NCI-H345 (cell line): ENCODE measurements at places on chromosomes 12 and 14.

- DNase-seq, result no peak
Measured at GRCh38 chr14:92258934-92259333, 64.0 kb upstream of the SLC24A4 start.

DNA sequence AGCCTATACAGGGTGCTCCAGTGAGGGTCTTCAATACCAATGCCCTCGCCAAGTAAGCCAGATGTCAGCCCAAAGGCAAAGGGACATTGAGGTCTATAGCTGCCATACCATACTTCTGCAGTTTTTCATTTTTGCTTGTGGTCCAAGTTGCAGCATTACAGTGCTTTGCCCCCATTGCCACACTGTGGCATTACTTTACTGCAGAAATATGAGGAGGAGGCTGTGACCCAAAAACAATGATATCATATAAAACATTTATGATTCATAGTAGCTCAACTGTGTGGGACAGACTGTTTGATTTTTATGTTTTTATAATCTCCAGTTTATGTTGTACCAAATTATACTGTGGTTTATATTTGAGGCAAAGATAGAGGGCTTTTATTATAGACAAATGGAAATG, 64.1 kb downstream of the KIAA0586 start:
- DNase-seq, result no peak

- no peak for DNase-seq
Measured at GRCh38 chr12:51188359-51189051, 15.6 kb upstream of the TFCP2 start.

DNA sequence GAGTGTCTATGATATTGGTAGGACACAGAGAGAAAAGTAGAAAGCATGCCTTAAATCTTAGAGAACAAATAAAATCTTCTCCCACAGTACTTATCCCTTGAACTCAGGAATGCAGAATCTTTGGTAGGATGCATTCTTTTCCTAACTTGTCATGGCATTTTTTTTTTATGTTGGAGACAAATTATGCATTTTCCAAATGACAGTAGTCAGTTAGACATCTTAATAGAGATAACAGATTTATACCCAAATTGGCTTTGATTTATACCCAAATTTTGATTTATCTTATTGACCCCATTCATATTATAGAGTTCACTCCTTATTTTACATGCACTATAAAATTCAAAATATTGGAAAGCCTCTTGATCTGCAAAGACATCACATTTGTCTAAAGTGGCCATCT, 132.9 kb downstream of the CNTN1 start:
- DNase-seq, result no peak

GRCh38 chr14:59154373-59154772, 34.1 kb upstream of the DAAM1 start:
- no peak for DNase-seq

DNA sequence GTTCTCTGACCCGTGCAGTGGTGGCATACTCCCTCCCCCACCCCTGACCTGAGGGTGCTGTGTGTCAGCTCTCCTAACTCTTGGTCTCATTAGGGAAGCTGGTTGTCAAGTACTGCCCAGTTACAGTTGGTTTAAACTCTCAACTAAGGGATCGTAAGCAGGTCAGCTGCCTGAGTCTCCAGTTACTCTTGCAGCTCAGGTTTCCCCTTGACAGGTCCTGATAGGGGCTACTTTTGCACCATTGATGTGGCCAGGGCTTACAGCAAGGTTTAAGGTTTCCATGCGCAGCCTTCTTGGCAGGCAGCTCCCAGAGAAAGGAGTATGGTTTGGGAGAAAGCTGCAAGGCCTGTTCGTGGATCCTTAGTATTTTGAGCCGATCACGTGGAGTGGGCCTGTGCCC, 74.5 kb downstream of the ETV6 start:
- DNase-seq, result no peak

DNA sequence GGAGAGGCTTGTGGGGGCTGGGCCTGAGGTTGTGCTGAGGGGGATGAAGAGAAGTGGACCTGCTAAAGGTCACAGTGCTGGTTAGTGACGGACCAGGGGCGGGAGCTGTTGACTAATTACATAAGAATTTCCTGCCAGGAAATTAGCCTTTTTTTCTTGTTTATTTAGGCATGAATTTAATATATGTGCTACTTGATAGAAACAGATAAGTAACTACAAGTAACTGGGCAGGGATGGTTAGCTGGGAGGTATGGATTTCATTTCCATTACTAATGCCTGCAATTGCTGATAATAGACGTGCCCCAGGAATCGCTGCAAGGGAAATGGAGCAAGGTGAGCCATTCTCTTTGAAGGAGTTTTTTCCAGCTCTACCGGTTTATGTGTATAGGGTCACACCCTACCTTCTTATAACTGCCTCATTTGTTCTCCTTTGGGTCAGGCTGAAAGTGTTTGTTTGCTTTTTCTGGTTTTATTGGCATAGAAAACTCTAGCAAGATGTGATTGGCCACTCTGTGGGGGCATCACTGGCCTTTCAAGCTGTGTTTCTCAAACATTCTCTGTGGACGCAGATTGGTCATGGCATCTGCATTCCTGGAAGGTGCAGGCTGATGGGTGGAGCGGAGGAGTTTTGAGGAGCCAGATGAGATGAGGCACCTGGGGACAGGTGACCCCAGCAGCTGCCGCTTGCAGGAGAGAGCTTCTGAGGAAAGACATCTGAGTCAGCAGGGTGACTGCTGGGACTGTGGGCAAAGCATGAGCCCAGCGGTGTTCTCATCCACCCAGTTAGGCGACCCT, 19.0 kb upstream of the GPRC5A start:
- peak; percentile 75 for DNase-seq

- DNase-seq, result no peak
Measured at GRCh38 chr14:68384335-68384734, 408.5 kb downstream of the ZFP36L1 start.

DNA sequence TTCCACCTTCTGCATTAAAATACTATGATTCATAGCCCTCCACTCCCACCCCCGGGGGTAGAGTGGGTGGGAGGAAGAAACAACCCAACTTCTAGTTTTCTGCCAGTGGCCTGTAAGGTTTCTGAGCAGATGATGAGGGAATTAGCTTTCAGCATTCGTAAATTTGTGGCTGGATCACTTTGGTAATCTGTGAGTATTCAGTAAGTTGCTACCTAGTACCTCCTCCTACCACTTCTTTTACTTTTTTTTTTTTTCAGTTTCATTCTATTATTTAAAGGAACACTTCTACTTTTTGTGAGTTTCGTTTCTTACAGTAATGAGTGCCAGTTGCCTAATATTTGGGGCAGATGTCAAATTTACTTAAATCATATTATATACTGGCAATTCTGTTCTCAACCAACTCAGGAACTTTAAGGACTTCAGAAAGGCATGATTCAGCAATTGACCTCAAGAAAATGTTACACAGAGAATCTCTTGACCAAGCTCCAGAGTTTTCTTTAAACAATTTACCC, 42.4 kb upstream of the EMP1 start:
- DNase-seq, result no peak

GRCh38 chr12:116898669-116899068, 12.1 kb upstream of the FBXW8 start:
- no peak for DNase-seq

- no peak for DNase-seq
Measured at GRCh38 chr14:65704437-65704836, 291.9 kb downstream of the FUT8 start.

DNA sequence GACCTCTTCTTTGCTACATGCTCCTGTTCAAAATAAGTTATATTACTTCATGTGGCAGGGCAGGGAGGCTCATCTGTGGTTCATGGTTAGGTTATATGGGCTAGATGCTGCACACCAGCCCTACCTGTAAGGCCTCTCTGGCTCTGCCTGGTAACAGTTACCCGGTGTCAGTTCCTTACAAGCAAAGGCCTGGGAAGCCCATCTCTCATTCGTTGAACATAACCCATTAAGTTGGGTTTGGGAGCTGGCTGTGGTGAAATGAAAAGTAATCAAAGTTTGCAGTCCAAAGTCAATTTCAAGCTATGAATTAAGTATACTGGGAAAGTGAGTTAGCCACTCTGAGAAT, 183.2 kb downstream of the PPM1H start:
- no peak for DNase-seq

DNA sequence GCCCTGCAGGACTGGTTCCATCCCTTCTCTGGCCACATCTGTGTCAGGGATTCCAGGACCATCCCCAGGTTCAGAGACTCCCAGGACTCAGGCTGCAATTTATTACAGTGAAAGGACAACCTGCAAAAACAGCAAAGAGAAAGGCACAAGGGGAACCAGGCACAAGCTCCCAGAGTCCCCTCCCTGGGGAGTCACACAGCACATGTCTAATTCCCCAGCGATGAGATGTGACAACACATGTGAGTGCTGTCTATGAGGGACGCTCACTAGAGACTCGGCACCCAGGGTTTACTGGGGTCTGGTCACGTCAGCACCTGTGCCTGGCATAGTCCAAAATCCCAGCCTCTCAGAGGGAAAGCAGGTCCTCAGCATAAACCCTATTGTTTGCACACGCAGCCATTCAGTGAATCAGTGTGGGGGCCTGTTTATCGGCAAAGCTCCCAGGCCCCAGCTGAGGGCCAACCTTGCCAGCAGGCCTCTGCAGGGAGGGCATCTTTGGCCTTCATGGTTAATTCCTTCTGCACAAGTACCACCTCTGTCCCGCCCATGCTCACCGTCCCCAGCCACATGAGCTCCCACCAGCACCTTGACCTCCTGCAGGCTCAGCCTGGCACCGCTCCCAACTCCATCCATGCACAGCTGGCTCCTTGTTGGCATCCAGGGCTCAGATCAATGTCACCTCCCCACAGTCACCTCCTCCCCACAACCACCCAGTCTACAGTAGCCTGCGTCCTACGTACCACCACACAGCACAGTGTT, 198.9 kb upstream of the SFSWAP start:
- peak; percentile 9 for DNase-seq
